Cortex of kidney (tissue), 1 donor: ENCODE measurements at places on chromosomes 3 and 15.

- no peak for DNase-seq
Observed at GRCh38 chr3:43692971-43693370, 2.2 kb downstream of the ABHD5 start.

DNA sequence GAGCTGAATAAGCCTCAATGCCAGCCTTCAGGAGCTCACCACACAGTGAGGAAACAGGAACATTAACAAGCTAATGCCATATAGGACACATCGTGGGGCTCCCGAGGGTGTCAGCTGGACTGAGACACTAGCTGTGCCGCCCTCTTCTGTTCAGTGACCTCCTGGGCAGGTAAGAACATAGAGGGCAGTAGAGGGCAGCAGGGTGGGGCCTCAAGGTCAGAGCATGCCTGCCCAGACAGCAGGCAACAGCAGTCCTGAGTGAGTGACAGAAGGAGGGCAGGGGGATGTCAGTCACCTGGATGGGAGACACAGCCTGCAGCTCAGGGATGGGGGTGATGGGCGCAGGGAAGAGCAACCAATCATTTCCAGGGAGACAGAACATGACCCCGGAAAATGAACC lies 15.5 kb downstream of the NTRK3 start:
- no peak for DNase-seq

DNA sequence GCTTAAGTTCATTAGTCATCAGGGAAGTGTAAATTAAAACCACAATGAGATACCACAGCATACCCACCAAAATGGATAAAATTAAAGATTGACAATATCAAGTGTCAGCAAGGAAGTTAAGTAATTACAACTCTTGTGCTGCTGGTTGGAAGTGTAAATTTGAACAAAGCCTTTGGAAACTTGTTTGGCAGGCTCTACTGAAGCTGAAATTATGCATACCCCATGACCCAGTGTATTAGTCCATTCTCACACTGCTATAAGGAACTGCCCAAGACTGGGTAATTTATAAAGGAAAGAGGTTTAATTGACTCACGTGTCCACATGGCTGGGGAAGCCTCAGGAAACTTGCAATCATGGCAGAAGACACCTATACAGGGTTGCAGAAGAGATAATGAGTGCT lies 196.1 kb downstream of the PDCD6IP start:
- DNase-seq, result no peak

DNA sequence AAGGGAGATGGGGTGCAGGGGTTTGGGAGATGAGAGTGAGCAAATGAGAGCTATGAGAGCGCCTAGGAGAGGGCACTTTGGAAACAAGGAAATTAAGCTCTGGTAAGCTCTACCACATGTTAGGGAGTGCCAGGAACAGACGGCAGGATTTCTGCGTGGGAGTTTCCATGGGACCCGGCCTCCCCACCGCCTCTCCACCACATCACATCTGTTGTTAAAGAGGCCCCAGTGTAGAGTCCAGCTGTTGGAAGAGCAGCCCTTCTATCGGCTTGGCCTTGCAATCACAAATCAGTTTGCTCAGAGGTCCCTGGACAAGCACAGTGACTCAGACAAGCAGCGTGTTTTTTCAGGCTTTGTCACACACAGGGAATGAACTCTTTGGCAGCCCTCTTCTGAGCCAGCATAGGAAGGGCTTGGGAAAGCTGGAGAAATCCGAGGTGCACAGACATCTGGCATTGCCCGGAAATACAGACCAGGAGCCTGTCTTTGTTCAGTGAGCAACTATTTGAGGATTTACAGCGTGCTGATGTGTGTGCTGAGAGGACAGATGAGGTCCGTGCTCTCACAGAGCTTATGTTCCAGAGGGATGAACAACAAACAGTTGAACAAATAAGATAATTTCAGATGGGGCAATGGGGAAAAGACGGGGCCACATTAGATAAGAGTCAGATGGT lies 370.6 kb upstream of the PROK2 start:
- no peak for DNase-seq

DNA sequence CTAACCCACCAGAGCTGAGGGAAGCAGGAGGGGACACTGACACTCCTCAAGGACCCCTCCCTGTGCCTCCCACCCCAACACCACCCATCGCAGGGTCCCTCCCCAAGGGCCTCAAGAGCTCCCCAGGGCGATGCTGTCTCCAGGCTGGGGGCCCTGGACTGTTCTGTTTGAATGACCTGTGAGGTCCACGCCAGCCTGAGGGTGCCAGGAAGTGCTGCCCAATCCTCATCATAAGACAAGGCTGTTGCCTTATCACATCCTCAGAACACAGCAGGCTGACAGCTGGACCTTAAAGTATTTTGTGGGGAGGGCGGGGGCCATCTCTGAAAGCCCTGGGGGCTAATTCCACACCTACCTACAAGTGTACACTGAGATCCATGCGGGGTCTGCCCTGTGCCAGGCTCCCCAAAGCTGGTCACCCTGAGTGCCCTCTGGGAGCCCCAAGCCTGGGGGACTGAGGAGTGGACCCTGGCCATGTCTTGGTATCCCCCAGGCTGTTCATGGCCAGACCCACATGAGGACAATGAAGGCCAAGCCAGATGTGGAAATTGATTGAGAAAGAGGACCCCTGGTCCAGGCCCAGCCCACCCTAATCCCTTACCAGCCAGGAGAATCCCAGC lies 23.8 kb upstream of the GOLGA6C start:
- DNase-seq, result no peak

DNA sequence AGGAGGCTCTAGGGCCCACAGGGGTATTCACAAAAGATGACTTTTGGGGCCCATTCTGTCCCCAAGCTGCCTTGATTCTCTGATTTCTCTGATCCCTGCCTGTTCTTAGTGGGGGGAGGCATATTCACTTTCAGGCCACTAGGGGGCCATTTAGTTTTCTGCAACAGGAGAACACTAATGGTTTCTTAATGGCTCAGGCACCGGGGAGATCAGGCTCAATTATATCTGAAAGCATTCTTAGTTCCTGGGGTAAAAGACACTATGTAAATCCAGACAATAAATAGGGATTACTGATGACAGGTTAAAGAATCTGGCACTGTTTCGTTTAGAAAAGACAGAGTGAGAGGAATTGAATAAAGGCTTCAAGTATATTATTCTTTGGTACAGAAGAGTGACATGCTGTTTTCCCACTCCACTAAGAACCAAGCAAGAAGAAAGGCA lies 2.5 kb upstream of the INAFM2 start:
- DNase-seq, result no peak

GRCh38 chr15:58696738-58697137 lies 52.8 kb downstream of the ADAM10 start:
- no peak for DNase-seq

- DNase-seq, result no peak
Observed at GRCh38 chr3:128946411-128946810, 47.5 kb downstream of the CFAP92 start.

DNA sequence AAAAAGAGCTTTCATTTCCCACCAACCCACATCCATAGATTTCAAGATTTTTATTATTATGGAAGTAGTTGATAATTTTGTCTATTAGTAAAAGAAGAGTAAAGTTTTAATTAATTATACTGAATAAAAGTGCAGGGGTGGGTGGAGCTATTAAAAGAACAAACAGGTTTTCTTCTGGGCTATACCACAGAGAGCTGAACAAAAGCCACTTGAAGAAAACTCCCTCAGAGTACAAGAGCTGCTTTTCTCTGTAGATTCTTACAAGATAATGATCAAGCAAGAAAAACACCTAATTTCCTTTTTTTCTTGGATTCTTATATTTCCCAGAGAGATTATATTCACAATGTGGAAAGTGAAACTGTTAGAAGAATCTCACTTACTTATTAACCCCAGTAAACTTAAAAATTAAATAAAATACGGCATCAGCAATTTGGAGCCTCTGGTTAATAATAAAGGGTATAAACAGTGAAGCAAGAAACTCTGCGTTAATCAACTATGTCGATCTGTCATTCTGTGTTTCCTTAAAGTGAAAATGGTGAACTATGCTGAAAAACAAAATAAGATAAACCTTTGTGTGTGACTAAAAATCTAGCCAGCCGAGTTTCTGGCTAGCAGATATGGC lies 84.9 kb downstream of the THBS1 start:
- DNase-seq, result no peak

DNA sequence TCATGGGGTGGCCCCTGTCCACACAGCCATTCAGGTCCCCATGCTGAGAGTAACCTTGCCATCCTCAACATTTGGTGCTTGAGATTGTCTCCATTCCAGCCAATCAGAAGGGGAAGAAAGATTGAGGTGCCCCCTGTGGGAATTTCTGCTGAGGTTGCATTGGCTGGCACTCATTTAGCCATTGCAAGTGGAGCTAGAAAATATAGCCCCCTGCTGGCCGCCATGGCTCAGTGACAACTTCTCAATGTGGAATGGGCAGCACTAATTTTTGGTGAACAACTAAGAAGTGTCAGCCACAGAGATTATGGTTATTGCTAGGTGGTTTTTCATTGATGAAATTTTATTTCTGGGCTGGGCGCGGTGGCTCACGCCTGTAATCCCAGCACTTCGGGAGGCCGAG lies 22.0 kb downstream of the COL6A6 start:
- DNase-seq, result no peak

DNA sequence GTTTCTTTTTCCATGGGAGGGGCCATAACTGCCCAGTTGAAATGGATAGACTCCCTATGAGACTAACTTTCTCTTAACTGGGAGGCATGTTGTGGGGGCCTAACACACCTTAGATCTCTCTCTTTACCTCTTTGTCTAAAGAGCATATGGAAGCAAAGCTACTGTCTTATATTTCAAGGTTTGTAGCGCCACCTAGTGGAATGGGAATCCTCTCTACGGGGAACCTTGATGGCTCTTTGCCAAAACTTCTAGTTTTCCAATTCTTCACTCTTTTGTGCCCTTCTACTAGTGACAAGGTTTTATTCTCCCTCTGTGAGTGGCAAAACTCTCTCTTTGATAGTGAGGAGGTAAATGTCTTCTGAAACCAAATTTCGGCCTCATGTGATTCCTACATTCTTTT lies 1030.4 kb upstream of the CADM2 start:
- no peak for DNase-seq

GRCh38 chr3:42814914-42815507 lies 5.8 kb downstream of the ACKR2 start:
- no peak for DNase-seq

DNA sequence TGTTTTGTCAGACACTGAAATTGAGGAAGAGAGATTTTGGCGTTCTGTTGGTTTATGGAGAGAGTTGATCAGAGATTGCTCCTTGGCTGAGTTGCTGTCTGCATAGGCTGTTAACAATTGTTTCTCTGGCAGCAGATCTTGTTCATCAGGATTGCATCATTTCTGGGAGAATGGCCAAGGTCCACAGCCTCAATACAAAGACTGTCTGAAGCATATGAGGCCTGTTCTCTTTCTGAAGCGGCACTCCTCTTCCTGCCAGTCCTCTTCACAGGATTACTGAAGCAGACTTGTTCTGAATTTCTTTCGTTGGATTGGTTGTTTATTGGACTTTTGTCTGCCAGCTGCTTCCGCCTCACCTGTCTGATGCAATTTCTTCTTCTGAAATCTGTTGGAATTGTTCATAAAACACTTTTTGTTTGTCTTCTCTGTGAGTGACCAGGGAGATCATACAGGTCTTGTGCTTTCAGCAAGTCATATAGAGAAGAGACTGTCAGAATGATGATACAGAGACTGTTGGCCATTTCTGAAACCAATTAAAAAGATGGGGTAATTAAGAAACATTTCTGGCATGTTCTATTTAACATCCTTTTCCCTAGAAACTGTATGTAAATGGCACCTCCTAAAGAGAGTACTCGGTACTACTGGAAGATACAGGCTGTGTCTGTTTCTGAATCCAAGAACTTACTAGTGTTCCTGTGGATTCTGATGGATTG lies 25.5 kb downstream of the SETD5 start:
- DNase-seq, result no peak

GRCh38 chr3:144314946-144315345 lies 343.3 kb downstream of the DIPK2A start:
- DNase-seq, result no peak
